Kidney (tissue), 22 donors: ENCODE measurements at places on chromosomes 6 and 20.

DNA sequence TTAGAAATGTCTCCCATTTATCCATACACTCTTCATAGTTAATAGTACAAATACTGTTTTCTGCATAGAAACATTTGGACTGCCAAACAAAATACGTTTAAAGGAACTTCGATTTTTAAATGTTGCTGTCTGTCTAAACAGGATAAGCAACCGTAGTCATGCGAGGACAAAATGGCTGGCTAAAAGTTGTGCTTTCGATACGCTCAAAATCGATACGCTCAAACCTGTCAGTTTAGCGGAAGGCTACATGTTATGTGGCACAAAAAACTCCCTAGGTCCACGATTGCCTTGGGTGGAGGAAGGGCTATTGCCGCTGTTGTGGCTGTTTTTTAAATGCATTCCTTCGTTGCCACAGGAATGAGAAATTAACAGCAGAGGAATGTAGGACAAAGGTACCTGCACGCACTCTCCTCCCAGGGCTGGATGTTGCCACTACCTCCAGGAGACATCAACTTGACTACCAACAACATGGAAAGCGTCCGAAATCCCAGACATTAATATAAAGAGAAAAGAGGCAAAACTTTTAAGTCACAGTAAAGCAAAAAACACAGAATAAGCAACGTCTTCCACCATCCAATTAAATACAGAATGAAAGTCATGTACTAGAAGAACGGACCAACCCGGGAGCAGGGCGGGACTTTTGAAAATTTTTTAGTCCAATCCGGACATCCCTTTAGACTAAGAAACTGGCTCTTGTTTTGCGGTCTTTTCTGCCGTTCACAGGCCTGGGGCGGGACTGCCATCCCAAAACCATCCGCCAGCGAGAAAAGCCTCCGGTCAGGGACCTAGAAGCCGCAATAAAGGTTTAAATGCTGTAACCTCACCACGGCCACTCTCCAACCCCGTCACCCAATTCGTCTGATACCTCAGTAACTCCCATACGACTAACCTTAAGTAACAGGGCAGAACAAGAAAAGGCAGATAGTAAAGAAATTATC is 32.2 kb upstream of the HFE start:
- peak; percentile 93 for DNase-seq

GRCh38 chr6:101454106-101454676 is 60.7 kb downstream of the GRIK2 start:
- no peak for DNase-seq

GRCh38 chr6:51569594-51569993 is 517.8 kb downstream of the PKHD1 start:
- no peak for DNase-seq

DNA sequence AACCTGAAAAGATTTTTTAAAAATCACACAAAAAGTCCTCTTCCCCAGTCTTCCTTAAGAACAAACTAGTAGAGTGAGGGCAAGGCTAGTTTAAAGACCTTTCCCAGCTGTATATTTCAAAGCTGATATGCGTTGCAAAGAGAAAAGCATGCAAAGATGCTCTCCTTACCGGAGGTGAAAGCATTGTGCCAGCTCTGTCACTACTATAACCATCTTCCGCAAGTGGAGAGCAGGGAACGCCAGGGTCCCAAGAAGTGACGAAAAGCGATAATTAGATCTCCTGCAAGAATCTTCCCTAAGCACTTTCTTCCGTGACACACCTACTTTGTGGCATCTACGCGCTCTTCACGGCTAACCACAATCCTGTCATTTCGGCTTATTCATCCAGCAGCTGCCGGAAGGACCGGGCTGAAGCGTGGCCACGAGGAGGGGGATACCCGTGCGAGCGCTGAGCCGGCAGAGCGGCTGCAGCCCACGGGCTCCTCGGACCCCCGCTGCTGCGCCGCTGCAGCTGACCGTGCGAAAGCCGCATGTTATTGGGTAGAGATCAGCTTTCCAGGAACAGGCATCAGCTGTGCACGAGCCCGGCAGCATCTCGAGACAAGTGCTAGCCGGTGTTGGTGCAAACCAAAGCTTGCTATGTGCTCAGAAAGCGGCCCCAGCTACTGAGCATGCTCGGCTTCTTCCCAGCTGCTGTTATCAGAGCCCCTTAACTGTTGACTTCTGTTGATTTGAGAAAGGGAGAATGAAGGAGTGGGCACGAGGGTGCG is 57.2 kb upstream of the ARHGAP18 start:
- DNase-seq: peak; percentile 80
